ENCODE measurements at places on chromosomes 12 and 14. TPM values are rescaled to one million over a fixed set of nuclear protein-coding genes. Genes with fewer than 3 reads are reported as not detected.

SNAPC1 gene
- 5.4 TPM for polyA plus RNA-seq

CLEC9A gene
- 0.16 TPM for polyA plus RNA-seq

FGF23 gene
- polyA plus RNA-seq = 0.21 TPM

KRT71 gene
- polyA plus RNA-seq = not detected

MYH6 gene
- 3.8 TPM for polyA plus RNA-seq

SIX4 gene
- polyA plus RNA-seq = 18.6 TPM

CNTN1 gene
- polyA plus RNA-seq = 17.1 TPM

CCDC197 gene
- 0.18 TPM for polyA plus RNA-seq

COCH gene
- polyA plus RNA-seq = 5.8 TPM

NELL2 gene
- 0.59 TPM for polyA plus RNA-seq

CDKL1 gene
- polyA plus RNA-seq = 4.1 TPM

RBP5 gene
- 3.0 TPM for polyA plus RNA-seq

OTX2 gene
- polyA plus RNA-seq = not detected

AHNAK2 gene
- polyA plus RNA-seq = 13.6 TPM

PPP1R12A gene
- polyA plus RNA-seq = 62.4 TPM

CPSF6 gene
- polyA plus RNA-seq = 43.4 TPM

HCAR1 gene
- polyA plus RNA-seq = 0.12 TPM

FKBP11 gene
- polyA plus RNA-seq = 21.2 TPM

AICDA gene
- 0.17 TPM for polyA plus RNA-seq

AQP5 gene
- polyA plus RNA-seq = 0.52 TPM

RNU4-1 gene
- polyA plus RNA-seq = not detected

SERPINA12 gene
- polyA plus RNA-seq = not detected

SYCP3 gene
- polyA plus RNA-seq = 0.88 TPM
